ENCODE measurements at places on chromosomes 5 and 9. TPM values are rescaled to one million over a fixed set of nuclear protein-coding genes. Genes with fewer than 3 reads are reported as not detected.

Gene KIF24
- polyA plus RNA-seq: 9.4 TPM

DNA sequence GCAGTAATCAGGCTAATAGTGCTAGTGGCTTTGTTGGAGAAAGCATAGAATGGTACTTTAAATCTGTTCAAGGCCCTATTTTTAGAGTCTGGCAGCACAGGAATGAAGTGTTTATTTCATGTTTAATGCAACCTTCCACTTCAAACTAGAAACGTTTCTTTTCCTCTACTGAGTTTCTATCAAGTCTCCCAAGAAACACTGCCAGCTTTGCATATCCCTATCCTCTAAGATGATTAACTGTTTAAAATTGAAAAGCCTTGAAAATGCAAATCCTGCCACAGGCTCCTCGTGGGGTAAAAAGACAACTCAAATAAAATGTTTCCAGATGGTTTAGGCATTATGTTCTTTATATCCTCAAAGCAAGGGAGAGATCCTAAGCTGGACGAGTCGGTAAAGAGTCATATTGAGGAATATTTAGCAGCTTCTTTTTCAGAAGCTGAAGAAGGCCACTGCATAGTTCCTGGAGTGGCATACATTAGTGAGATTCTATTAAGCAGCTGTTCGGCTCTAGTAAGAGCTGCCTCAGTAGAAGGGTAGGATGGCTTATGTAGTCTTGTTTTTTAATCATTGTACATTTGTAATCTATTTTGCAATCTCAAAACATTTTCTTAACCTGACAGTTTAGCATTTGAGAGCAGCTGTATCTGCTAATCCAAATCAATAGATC lies 251.2 kb downstream of the CHSY3 start:
- peak; percentile 60 for DNase-seq

GRCh38 chr9:80632041-80632440 lies 1057.3 kb downstream of the TLE1 start:
- no peak for DNase-seq

GRCh38 chr5:67383451-67383850 lies 186.9 kb upstream of the CD180 start:
- no peak for DNase-seq
